ENCODE measurements at places on chromosomes 3 and 15. TPM values are rescaled to one million over a fixed set of nuclear protein-coding genes. Genes with fewer than 3 reads are reported as not detected.

GRCh38 chr15:80489030-80489594 lies 84.9 kb downstream of the ARNT2 start:
- H3K36me3 ChIP-seq, result no peaks in the 10 kb centered on the region
- H3K27me3 ChIP-seq, result no peaks in the 10 kb centered on the region
- H3K27ac ChIP-seq, result peak overlapping the region; percentile 16
- DNase-seq, result no peak

DNA sequence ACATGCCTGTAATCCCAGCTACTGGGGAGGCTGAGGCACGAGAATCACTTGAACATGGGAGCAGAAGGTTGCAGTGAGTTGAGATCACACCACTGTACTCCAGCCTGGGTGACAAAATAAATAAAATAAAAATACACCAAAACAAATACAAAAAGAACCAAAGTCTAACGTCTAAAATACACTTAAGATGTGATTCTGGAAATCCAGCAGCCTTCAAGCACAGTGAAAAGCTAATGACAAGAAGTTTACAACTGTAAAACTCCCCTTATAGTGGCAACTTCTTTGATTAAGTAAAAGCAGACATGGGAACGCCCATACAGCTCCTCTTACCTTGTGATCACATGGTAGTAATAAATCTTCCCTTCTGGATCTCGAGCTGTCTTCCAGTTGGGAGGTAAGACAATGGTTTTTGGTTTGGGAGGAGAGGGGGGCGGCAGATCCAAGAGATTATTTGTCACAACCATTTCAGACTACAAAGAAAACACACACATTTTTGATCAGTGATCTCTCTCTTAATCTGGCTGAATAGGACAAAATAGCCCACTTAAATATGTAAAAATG lies 62.8 kb downstream of the NBEAL2 start:
- no peak overlapping the region for H3K27ac ChIP-seq
- no peaks in the 10 kb centered on the region for H3K4me1 ChIP-seq
- H3K36me3 ChIP-seq, result peaks cover 77% of the 10 kb centered on the region
- no peak overlapping the region for H3K4me3 ChIP-seq
- H3K27me3 ChIP-seq, result no peaks in the 10 kb centered on the region

The CRABP1 gene
- not detected for total RNA-seq

The MEX3B gene
- 1.3 TPM for total RNA-seq

DNA sequence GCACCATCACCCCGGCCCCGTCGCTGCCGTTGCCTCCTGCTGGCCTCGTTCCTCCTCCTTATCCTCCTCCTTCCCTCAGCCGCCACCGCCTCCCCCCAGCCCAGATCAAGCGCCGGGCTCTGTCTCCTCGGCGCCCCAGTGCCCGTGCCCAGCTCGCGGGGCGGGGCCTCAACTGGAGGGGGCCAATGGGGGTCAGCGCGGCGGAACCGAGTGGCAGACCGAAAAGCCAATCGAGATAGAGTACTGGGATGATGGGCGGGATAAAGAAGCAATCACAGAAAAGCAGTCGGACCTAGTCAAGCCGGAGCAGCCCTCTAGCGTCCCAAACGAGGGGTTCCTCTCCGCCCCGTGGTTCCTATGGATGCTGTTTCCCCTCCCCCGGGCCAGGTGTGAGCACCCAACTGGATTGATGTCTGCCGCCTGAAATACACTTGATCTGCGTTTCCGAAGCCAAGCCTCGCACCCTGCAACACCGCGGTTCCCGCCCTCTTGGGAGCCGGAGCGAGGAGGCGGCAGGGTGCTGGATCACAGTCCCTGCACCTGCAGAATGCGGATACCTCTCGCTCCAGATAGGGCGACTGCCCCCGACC lies at the start of gene FRMD5:
FRMD5 (minus strand) TSS at position 121 of the 590 bp plus-strand sequence.
- no peaks in the 10 kb centered on the region for H3K36me3 ChIP-seq
- H3K4me1 ChIP-seq, result peaks cover 5% of the 10 kb centered on the region
- peaks cover 11% of the 10 kb centered on the region for H3K27me3 ChIP-seq
- no peak within 1 kb of the TSS for H3K27ac ChIP-seq

Measured in psoas muscle (tissue), 8 donors.